ENCODE measurements at places on chromosomes 3 and 15.

GRCh38 chr3:104126463-104126862, 1240.2 kb upstream of the ALCAM start:
- no peak for DNase-seq

GRCh38 chr15:101086394-101087171, 165.3 kb downstream of the CHSY1 start:
- no peak for DNase-seq

- no peak for DNase-seq
These were observed 455.0 kb upstream of the THBS1 start for GRCh38 chr15:39125904-39126303.

DNA sequence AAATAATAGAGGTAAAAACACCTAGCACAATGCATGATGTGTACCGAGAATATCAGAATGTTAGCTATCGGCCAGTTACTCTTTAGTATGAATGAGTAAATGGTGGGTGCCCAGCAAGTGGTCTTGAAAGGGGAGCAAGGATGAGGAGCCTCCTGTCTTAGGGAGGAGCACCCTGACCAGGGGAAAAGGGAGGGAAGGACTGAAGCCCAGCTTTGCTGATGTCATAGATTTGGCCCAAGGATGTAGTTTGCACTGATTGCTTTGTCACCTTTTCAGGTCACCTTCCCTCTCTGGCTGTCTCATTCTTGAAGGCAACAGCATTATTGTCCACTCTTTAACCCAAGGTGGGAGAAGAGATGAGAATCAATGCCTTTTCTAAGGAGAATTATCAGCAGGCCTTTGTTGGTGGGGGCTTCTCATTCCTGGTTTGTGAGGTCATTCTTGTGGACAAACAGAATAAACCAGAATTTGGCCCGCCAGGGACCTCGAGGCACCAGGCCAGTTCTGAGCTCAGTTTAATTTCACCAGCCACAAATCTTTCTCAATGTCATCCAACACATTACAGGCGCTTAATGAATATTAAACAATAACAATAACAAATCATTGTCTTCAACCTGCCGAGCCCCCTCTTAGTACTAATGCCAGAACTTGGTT, 231.3 kb downstream of the VPS13C start:
- no peak for DNase-seq

DNA sequence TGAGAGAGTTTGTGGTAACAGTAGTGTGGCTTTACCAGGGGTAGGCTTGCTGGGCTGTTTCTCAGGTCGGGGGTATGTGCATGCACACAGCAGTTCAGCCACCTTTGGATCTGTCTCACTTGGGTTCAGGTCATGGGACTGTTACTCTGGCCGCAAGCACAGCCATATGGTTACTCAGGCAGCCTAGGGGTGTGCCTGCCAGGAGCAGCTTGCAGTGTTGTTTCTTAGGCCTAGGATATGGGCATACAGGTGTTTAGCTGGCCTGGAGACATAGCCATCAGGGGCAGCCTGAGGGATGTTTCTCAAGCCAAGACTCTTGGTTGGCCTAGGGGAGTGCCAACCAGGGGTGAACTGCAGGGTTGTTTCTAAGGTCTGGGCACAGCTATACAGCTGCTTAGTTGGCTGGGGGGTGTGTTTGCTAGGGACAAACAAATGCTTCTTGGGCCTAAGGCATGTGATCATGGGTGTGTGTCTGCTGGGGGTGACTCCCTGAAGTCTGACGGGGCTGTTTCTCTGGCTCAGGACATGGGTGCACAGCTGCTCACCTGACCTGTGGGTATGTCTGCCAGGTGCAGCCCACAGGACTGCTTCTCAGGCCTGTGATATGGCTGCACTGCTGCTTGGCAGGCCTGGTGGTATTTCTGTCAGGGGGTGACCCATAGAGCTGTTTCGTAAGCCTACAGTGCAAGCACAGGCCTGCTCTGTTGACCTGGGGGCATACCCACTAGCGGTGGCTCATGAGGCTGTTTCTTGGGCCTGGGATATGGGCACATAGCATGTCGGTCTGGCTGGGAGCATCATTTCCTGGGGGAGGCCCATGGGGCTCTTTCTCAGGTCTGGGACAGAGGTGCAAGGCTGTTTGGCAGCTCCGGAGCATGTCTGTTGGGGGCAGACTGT, 168.0 kb upstream of the THRB start:
- DNase-seq = no peak

DNA sequence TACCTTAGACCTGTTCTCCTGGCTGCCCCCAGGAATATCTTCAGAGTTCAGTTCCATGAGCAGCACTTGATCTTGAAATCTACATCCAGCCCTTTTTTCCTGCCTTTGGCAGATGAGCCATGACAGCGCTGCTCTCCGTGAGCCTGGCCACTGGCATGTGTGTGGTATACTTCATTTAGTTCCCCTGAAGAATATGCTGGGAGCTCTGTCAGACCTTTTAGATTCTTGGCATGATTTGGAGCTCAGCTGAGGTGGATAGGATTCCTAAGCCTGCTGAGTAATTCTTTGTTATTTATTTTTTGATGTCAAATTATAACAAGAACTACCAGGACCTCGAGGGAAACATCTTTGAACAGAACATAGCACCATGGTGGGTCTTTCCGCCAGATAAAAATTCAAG, 121.7 kb downstream of the EDEM1 start:
- no peak for DNase-seq

DNA sequence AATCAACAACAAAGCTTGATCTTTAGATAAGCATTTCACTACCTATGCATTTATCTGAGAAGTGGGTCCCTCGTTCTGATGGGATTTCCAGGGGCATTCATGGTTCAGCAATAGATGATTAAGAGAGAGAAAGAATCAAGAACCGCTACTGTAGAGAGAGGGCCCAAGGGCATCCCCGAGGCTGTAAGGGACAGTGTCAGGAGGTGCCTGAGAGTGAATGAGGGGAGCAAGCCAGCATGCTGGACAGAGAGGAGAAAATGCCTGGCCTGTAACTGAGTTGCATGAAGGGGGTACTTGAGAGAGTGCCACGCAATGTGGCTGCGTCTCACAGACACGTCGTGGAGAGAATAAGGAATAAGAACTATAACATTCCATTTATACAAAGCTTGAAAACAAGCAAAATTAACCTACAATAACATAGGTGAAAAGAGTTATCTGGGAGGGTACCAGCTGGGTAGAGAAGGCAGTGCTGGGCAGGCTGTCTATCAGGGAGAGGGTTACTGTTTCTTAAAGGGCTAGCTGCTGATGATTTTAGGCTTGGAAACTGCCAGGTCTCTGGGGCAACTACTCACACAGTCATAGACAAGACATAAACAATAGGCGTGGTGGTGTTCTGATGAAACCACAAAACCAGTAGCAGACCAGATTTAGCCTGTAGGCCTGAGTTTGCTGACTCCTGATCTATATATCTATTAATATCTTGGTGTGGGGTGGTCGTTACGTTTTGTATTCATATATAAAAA, 374.6 kb upstream of the CFAP20DC start:
- no peak for DNase-seq

GRCh38 chr15:72233769-72234168, 2.8 kb upstream of the PKM start:
- DNase-seq = no peak

- DNase-seq = no peak
These were observed 24.1 kb downstream of the FBLN2 start for GRCh38 chr3:13572926-13573623.

DNA sequence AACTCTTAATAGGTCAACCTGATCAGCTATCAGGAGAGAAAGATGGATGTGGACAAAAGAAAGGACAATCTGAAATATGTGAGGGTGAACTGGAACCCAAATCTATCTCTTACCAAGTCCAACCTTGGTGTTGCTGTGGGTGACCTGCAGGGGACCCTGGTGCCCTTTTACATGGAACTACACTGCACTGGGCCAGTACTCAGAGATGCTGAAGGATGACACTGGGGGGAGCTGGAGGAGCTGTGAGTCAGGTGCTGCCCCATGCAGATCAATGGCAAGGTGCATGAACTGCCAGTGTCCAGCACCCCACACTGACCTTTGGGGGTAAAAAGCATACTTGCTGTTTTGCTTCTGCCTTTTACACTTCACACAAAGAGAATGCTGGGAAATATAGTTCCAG, 55.6 kb upstream of the TBC1D5 start:
- no peak for DNase-seq

DNA sequence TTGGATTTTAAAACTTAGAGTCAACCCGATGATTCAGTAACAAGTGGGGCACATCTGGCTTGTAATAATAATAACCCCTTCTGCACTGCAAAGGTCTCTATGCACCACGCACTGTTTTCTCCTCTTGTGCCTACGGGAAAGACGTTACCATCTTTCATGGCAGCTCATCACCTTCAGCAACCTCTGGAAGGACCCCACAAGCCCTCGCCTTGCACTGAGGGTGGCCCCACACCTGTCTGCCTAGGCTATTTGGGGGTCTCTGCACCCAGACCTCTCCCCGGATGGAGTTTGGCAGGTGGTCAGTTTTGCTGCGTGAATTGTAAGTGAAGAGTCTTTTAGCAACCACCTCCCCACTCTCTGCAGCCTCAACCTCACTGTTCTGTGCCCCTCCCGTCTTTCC, 138.6 kb upstream of the MEF2A start:
- DNase-seq = no peak

GRCh38 chr3:63814237-63814636, 4.9 kb upstream of the C3orf49 start:
- no peak for DNase-seq

GRCh38 chr3:115692887-115693524, 69.7 kb downstream of the GAP43 start:
- peak; percentile 32 for DNase-seq

- no peak for DNase-seq
These were observed 372.5 kb downstream of the PLCL2 start for GRCh38 chr3:17257269-17257668.

- no peak for DNase-seq
These were observed 29.0 kb downstream of the ANP32A start for GRCh38 chr15:68791431-68792283.

DNA sequence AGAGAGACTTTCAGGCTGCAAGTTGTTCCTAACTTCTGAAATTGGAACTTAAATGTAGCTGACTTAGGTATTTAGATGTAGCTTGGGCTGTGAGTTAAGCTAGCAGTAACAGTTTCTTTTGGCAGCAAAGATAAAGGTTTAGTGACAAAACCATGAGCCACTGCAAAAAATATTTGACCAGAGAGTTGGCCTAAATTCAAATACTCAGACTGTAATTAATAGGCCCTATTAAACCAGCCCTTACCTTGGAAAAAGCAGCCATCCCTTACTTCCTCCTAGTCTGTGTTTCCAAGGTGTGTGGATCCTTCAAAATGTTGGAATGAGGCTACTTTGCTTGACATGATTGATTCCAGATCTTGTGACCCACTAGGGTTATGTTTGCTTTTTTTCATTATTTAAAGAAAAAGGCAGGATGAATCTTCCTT, 8.2 kb downstream of the TPM1 start:
- no peak for DNase-seq

DNA sequence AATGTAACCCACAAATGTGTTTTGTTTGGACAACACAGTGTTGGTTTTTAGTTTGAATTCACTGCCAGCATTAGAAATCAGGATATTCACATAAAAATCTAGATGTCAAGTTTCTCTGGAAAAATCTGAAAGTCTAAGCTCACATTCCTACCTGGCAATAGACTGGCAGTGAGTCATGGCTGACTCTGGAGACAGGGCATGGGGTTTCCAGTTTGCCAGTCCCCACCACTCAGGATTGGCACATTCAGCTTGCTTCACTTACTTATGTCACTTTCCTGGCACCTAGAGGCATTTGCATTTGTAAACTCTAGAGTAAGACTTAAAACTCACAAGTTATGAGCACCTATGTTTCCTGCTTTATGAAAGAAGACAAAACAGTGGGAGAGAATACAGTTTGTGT, 19.1 kb upstream of the SEC61A1 start:
- DNase-seq = no peak

DNA sequence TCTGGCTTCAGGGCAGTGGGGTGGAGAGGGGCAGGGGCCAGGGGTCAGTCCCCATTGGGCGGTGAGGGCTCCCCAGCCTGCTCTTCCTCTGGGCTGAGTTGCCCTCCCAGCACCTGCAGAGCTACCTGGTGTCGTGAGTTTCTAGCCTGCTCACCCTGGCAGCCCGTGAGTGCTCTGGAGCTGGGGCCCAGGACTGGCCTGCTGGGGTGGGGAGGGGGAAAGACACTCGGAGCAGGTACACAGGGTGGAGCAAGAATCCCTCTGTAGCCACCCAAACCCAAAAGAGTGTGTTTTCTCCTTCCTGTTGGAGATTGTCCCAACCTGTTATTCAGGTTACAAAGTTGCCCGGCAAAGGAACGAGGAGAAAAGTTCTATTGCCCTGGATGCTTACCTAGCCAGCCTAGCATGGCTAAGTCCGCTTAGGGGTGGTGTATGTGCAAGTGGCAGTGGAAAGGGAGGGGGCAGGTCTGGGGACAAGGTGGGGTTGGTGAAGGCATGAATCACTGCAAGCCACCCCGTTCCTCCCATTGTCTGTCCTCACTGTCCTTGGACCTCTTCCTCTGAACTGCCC, 8.9 kb downstream of the FAM3D start:
- no peak for DNase-seq

GRCh38 chr3:174153871-174154270, 705.3 kb upstream of the NAALADL2 start:
- DNase-seq = no peak

All from stimulated activated CD4-positive, alpha-beta T cell treated with anti-CD3 and anti-CD28 coated beads, Interleukin-1b, Interleukin-23, amount 100 ng/mL, for 1 hour (primary cell).